ENCODE measurements at places on chromosomes 2 and 18.

DNA sequence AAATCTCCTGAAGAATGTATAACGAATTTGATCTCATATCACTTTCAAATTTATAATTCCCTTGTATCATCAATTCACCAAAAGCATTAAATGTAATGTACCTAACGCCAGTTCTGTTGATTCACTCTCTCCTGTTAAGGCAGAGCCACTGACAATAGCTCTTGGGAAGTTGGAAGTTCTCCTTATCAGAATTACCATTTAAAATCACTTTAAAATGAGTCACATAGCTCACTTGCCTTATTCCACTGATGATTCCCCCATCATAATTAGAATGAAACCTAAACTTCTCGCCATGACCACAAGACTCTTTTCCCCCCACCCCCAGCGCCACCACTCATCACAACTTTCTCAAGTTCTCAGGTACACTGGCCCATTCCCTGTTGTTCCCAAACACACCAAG, 117.1 kb downstream of the PID1 start:
- DNase-seq, result no peak

DNA sequence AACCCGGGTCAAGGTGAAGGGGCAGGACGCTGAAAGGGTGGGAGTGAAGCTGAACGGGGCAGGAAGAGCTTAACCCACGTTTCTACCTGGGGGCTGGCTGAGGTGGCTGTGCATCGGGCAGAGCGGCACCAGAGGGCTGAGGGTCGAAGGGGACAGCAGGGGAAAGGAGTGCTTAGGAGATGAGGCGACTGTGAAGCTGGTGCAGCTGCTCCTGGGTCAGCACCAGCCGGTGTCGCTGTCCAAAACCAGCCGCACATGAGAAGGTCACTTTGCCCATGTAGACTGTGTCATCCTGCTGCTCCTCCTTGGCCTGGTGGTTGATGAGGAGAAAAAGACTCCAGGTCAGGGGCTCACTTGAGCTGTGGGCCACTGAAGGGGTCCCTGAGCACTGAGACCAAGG, 18.1 kb upstream of the SLC4A5 start:
- no peak for DNase-seq

DNA sequence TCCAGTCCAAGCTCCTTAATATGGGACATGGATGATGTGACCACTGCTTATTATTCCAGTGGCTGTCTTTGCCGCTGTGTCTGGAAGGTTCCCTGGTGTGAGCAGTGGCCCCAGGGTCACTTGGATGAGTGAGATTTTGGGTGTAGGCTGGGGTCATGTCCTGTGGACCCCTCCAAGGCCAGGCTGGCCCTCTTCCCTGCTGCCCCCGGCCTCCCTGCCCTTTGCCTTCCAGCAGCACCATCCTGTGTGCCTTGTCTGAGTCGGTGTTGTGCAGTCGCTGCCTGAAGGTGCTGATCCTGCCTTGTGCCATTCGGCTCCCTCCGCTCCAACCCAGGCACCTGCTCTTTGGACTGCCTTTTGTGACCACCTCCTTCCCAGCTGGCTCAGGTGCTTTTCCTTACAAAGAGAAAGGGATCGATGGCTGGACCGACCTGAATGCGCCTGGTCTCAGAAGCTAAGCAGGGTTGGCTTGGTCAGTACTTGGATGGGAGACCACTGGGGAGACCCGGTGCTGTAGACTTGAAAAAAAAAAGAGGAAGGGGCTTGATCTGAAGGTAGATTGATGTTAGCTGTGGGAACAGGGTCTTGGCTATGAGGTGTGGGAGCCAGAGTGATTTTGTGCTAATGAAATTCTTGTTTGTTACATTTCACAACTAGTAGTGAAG, 16.7 kb upstream of the GREB1 start:
- no peak for DNase-seq

DNA sequence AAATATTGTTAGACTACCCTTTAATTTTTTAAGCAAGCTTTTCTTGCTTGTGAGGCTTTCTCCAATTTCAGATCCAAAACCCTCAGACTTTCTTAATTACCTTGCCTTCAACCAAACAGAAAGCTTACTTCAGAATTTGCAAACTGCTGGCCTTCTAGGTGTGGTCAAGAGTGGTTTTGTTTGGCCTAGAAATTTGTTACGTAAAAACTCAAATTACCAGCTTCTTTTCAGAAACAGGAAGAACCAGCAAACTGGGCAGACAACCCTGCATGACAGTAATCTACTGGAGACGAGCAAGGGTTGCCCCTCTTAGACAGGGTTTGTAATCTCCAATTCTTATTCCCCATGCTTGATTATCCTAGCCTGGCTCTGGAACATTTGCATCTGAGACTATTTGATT, 27.1 kb downstream of the SRBD1 start:
- no peak for DNase-seq

DNA sequence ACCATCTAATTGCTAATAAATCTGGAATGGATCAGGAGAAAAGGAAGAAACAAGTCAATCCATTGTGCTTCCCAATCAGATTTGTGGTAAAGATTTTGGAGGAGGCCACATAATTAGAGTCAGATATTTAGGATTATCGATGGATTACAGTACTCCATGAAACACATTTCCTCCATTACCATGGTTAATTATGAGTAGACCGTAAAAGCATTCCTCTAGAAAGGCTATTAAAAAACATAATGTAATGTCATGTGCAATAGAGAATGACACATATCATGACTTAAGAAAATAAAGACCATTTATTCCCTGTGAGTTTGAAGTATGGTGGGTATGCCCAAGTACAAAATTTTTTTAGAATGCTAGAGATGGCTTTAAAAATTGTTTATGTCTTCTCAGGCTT, 96.1 kb downstream of the ITGA4 start:
- DNase-seq, result no peak

- no peak for DNase-seq
Observed at GRCh38 chr18:11719621-11720020, 30.6 kb downstream of the GNAL start.
